ENCODE measurements at places on chromosomes 2 and 18. TPM values are rescaled to one million over a fixed set of nuclear protein-coding genes. Genes with fewer than 3 reads are reported as not detected.

DNA sequence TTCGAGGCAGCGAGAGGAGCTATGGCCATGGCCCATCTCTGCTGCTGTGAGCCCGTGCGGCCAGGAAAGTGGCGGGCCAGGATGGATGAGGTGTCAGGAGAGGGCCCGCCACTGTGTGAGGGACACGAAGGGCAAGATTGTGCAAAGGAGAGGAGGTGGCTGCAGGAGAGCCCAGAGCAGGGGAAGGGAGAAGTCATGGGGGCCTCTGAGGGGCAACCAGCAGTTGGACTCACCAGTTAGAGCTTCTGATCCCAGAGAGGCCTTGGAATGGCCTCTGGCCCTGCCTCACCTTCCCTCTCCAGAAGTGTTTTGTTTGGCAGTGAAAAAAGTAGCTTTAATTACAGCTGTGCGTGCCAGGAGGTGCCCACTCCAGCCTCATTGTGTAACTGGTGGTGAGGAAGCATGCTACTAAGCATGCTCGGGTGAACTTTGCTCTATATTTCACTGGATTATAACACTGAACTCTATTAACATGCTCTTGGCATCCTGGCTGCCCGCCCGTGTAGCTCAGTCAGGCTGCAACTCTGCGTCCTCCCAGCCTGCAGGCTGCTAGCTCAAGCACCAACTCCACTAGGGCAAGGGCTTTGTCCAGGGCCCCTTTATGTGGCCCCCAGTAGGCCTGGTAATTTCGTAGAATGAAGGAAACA lies 34.2 kb downstream of the IMPA2 start:
- DNase-seq = peak; percentile 73
- H3K27me3 ChIP-seq = no peaks in the 10 kb centered on the region
- H3K36me3 ChIP-seq = no peaks in the 10 kb centered on the region

DNA sequence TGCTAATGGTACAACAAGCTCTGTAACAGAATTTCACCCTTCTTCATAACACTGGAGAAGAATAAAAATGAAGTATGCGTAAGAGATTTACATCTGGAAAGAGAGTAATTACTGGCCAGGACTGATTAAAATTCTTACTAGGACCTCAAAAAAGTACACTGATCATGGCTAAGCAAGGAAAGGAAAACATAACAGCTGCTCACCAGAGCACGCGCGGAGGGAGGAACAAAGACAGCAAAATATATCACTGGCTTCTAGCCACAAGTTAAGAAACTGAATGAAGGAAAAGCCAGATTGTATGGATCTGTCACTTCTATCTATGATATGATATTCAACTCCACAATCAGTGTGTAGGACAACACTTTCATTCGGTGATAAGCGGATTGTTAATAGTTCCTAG lies 15.6 kb upstream of the CYTIP start:
- no peaks in the 10 kb centered on the region for H3K4me1 ChIP-seq
- no peaks in the 10 kb centered on the region for H3K36me3 ChIP-seq
- no peak overlapping the region for H3K4me3 ChIP-seq
- peaks cover 9% of the 10 kb centered on the region for H3K27me3 ChIP-seq
- peak; percentile 14 for DNase-seq
- H3K27ac ChIP-seq = no peak overlapping the region

DNA sequence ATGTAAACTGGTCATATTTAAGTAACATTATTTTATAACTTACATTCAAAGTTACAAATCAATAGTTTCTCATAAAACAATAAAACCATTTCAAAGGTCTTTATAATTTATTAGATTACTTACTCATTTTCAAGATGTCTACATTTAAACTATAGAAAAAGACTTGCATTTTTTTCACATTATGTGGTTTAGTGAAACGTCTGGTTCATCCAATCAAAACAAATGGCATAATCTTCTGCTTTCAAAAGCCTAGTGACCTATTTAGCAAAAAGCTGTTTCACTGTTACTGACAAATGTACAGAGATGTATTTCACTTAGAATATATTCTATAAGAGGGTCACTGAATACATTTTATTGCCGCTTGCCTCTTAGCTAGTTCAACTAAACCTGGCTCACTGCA lies 49.3 kb upstream of the MCM6 start:
- H3K27ac ChIP-seq = peak overlapping the region; percentile 27
- DNase-seq = peak; percentile 41
- no peak overlapping the region for H3K4me3 ChIP-seq
- H3K36me3 ChIP-seq = peaks cover 20% of the 10 kb centered on the region

DNA sequence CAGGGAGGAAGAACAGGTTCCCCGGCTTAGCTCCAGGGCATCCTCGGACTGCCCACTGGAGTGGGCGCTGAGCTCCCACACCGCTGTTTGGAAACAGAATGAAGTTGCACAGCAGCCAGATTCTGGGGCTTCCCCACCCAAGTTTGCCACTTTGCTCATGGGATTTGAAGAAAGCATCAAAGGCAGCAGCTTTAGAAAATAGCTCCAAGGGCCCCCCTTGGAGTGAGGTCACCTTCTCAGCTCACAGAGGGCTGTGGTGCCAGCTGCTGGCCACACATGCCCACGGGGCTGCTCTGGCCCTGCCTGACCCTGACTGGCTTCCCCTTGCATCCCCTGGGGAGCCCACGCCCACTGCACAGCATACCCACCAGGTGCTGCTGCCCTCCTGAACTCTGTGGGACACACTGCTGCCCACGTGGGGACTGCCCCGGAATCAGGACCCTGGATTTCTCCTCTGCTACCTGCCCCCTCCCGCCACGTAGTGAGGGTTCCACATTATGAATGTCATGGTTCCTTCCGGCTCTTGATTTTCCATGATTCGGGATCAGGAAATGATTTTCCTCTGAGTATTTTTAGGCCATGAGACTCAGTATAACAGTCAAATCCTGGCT lies 70.3 kb downstream of the TGOLN2 start:
- H3K27me3 ChIP-seq = no peaks in the 10 kb centered on the region
- H3K27ac ChIP-seq = peak overlapping the region; percentile 26
- peak; percentile 62 for DNase-seq
- H3K4me1 ChIP-seq = peaks cover 49% of the 10 kb centered on the region

DNA sequence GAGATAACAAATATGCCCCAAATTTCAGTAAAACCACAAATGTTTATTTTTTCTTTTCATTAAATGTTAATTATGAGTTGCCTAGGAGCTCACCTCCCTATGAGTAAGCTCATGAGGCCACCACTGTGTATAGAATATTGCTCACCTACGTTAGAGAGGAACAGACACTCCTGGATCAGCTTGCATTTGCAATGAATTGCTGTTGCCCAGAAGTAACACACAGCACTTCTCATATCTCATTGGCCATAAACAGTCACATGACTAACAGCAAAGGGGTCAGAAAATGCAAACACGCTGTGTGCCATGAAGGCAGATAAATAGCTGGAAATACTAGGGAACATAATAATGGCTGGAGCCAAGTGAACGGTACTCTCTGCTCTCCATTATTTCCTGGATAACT lies 89.0 kb upstream of the GALNT5 start:
- H3K36me3 ChIP-seq = no peaks in the 10 kb centered on the region
- no peak overlapping the region for H3K27ac ChIP-seq
- no peak overlapping the region for H3K4me3 ChIP-seq
- no peaks in the 10 kb centered on the region for H3K27me3 ChIP-seq
- H3K4me1 ChIP-seq = peaks cover 11% of the 10 kb centered on the region

- no peaks in the 10 kb centered on the region for H3K4me1 ChIP-seq
- H3K27me3 ChIP-seq = no peaks in the 10 kb centered on the region
- no peak overlapping the region for H3K4me3 ChIP-seq
- H3K27ac ChIP-seq = no peak overlapping the region
These were observed 385.9 kb upstream of the CYRIA start for GRCh38 chr2:17051538-17051937.

GRCh38 chr2:133040170-133040569 lies 370.2 kb upstream of the LYPD1 start:
- DNase-seq = no peak
- no peak overlapping the region for H3K4me3 ChIP-seq
- no peaks in the 10 kb centered on the region for H3K27me3 ChIP-seq
- H3K36me3 ChIP-seq = no peaks in the 10 kb centered on the region

GRCh38 chr2:4134551-4135550 lies 431.5 kb downstream of the DCDC2C start:
- H3K4me1 ChIP-seq = no peaks in the 10 kb centered on the region
- H3K4me3 ChIP-seq = no peak overlapping the region
- no peak overlapping the region for H3K27ac ChIP-seq
- H3K36me3 ChIP-seq = no peaks in the 10 kb centered on the region
- H3K27me3 ChIP-seq = no peaks in the 10 kb centered on the region

DNA sequence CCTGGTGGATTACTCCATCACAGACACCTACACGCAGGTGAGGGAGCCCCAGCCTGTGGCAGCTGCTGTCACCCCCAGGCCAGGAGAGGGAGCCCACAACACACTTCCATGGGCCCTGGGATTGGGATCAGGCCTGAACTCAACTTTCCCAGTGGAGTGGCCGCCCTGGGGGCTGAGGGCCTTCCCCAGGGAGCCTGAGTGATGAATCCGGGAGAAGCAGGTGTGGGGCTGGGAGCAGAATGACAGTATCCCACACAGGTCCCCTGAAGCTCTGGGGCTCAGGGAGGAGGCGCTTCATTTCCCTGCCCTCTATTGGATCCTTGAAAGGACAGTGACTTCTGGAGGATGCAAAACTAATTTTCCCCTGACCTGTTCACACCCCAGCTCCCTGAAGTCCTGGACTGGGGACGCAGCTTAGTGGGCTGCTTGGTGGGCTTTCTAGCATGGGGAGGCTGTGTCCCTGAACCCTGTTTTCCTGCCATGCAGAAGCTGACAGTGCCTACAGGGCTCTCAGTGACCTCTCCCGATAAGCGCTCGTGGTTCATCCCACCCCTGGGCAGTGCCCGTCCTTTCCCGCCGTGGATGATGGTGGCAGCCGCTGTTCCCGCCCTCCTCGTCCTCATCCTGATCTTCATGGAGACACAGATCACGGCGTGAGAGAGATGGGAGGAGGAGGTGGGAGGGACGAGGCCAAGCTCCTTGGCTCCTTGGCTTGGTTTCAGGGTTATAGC lies 11.0 kb downstream of the SLC4A3 start:
- peak; percentile 81 for DNase-seq
- no peaks in the 10 kb centered on the region for H3K27me3 ChIP-seq
- no peak overlapping the region for H3K27ac ChIP-seq
- H3K36me3 ChIP-seq = no peaks in the 10 kb centered on the region

- H3K27me3 ChIP-seq = no peaks in the 10 kb centered on the region
- H3K36me3 ChIP-seq = no peaks in the 10 kb centered on the region
These were observed 17.2 kb downstream of the GPC1 start for GRCh38 chr2:240452462-240453256.

GRCh38 chr18:46771141-46771540 lies 14.3 kb upstream of the ST8SIA5 start:
- no peak overlapping the region for H3K4me3 ChIP-seq
- no peaks in the 10 kb centered on the region for H3K36me3 ChIP-seq
- no peaks in the 10 kb centered on the region for H3K27me3 ChIP-seq
- no peaks in the 10 kb centered on the region for H3K4me1 ChIP-seq
- H3K27ac ChIP-seq = no peak overlapping the region

DNA sequence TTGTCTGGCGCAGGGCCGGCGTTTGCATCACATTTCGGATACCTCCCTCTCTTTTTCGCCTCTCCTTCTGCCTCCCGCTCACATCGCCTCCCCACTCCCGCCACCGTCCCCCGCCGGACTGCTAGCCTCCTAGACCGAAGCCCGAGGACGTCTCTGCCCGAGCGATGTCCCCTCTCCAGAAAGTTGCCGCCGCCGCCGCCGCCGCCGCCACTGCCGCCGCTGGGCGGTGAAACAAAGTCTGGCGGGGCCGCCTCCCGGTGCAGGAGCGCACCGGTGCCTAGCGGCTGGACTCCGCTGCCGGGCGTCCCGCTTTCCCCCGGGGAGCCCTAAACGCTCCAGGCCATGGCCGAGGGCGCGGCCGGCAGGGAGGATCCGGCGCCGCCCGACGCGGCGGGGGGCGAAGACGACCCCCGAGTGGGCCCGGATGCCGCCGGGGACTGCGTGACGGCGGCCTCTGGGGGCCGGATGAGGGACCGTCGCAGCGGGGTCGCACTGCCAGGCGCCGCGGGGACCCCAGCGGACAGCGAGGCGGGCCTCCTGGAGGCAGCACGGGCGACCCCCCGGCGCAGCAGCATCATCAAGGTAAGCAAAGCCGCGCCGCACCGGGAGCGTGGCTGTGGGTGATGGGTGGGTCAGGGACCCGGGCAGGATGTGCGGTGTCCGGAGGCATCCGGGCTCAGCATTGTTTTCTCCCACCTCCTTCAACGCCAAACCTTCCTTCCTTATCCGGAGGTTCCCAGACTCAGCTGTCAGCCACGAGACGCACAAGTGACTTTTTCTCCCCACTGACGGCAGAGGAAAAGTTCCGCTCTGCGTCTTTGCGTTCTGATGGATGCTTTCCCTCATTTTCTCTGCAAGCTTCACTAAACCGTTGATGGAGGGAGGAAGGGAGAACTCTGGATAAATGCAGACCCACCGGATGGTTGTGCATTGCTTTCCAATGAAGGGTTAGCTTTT lies 643 bp downstream of the PLCL1 start:
- H3K4me1 ChIP-seq = peaks cover 14% of the 10 kb centered on the region
- peaks cover 43% of the 10 kb centered on the region for H3K27me3 ChIP-seq
- DNase-seq = peak; percentile 74
- no peaks in the 10 kb centered on the region for H3K36me3 ChIP-seq

DNA sequence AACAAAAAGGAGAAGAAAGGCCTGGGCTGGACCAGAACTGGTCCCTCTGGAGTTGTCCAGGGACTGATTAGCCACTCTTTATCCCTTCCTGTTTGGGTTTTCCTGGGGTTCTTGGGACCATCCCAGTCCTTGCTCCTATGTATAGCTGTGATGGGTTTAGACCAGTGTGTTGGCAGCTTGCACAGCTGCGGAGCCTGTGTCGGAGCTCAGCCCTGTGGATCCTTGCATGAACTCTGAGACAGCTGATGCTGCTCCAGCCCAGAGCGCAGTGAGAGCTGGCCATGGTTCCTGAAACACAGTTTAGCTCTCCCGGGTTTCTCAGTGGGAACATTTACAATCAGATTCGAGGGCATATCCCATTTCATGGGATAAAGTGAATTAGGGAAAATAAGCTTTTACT lies 16.9 kb downstream of the IMPA2 start:
- H3K36me3 ChIP-seq = no peaks in the 10 kb centered on the region
- H3K27me3 ChIP-seq = no peaks in the 10 kb centered on the region
- no peak overlapping the region for H3K4me3 ChIP-seq
- DNase-seq = no peak
- H3K27ac ChIP-seq = no peak overlapping the region

- no peak overlapping the region for H3K27ac ChIP-seq
- H3K4me3 ChIP-seq = no peak overlapping the region
- no peak for DNase-seq
- H3K27me3 ChIP-seq = no peaks in the 10 kb centered on the region
- no peaks in the 10 kb centered on the region for H3K36me3 ChIP-seq
- H3K4me1 ChIP-seq = no peaks in the 10 kb centered on the region
These were observed 64.4 kb downstream of the TSN start for GRCh38 chr2:121819846-121820245.

- no peaks in the 10 kb centered on the region for H3K36me3 ChIP-seq
- no peak overlapping the region for H3K27ac ChIP-seq
These were observed 17.2 kb upstream of the MAL start for GRCh38 chr2:95008306-95008705.

- H3K4me1 ChIP-seq = no peaks in the 10 kb centered on the region
- H3K27me3 ChIP-seq = no peaks in the 10 kb centered on the region
- no peak for DNase-seq
- no peaks in the 10 kb centered on the region for H3K36me3 ChIP-seq
- H3K27ac ChIP-seq = no peak overlapping the region
These were observed 116.3 kb upstream of the PGAP1 start for GRCh38 chr2:197042739-197043196.

CLEC4F gene
- total RNA-seq = not detected

TNS1 gene
- 45.7 TPM for total RNA-seq

FAM110C gene
- total RNA-seq = not detected

C2orf80 gene
- not detected for total RNA-seq

ZSWIM2 gene
- not detected for total RNA-seq

UPP2 gene
- not detected for total RNA-seq

TLX2 gene
- total RNA-seq = under 0.01 TPM

MC2R gene
- total RNA-seq = not detected

CCBE1 gene
- 53.0 TPM for total RNA-seq

CYTIP gene
- total RNA-seq = 1.4 TPM
